Hematopoietic multipotent progenitor cell treated with erythropoietin and hydrocortisone succinate and interleukin-3 and kit ligand, for 15 days (in vitro differentiated cells): ENCODE measurements at places on chromosomes 2 and 18.

DNA sequence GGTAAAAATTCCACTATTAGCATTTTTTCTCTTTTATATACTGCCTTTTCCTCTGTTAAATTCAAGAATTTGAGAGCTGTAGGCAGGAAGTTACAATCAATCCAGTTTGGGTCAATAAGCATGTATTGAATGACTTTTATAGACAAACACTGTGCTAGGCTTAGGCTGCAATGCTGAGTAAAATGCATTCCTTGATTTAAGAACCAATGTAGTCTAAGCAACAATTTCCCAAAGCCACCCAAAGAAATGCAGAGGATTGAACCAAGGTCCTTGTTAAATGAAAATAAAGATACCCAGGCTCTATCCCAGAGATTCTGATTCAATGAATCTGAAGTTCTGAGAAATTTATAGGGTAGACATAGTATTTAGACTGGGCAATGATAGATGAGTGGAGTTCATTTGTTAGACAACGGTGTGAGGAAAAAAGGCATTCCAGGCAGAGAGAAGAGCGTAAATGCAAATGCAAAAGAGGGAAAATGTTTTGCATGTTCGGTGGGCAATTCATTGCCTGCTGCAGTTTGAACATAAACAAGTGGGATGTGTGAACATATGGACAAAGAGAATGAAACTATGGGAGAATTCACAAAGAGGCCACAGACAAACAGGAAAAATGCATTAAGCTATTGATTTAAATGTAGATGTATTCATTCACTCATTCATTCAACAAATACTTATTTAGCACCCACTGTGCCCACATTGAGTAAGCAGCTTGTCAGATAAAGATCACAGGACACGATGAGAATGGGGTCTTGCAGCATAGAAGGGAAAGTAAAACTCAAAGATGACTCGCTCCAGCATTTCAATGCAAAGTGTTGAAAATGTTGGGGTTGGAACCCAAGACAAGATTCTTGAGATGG, 107.1 kb downstream of the EVA1A start:
- no peak for DNase-seq

DNA sequence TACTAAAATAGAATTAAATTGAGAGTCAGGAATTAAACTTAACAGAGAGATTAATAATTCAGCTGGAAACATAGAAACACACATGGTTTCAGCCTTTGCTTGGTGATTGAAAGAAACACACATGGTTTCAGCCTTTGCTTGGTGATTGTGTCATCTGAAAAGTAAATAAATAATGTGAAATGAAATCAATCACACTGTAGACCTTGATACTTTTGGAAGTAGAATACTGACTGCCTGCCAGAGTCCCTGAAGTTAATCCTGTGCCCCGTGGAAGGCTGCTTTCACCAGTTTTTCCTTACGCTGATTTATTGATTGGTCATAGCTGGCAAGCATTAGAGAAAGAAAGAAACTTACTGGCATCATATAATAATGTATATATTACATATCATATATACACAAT, 1252.7 kb upstream of the FAM98A start:
- DNase-seq = no peak

GRCh38 chr2:59046401-59047372, 805.6 kb upstream of the FANCL start:
- no peak for DNase-seq

DNA sequence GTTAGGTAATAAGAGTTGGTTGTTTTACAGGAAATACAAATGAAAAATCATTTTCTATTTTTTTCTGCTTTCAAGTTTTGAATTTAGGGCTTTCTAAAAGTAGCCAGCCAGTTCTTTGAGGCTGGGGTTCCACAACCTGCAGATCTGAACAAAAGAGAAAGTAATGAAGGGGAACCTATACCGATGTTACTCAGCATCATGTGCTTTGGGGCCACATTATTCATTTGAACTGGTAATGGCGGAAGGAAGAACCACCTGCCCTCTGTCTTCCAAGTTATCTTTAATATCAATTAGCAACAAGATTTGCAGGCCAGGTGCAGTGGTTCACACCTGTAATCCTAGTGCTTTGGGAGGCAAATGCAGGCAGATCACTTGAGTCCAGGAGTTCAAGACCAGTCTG, 12.9 kb upstream of the MRO start:
- DNase-seq = no peak

DNA sequence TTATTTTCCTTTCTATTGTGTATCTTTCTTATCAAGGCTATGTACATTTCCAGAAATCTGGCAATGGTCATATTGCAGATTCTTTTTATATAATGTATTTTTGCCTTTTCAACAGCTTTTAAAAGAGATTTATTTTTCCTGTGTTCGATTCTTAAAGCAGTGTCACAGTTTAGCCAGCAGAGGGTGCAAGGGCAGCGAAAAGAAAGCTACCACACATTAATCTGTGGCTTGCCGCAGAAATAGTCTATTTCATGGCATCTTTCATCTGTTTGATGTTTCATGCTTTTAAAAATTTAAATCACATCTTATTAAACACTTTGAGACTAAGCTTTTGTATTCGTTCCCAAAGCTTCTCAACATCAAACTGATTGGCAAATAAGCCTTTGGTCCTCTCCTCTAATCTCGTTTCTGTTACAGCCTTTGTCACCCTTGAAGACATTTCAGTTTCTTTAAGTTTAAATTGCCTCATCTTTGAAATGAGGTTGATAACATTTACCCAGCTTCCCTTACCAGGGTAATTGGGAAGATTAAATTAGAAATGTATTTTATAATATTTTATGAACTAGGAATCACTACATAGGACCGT, 73.3 kb downstream of the PIK3C3 start:
- peak; percentile 43 for DNase-seq

- DNase-seq = no peak
Observed at GRCh38 chr2:47662552-47662951, 120.4 kb upstream of the MSH6 start.

GRCh38 chr2:29640360-29640759, 281.0 kb downstream of the ALK start:
- no peak for DNase-seq

DNA sequence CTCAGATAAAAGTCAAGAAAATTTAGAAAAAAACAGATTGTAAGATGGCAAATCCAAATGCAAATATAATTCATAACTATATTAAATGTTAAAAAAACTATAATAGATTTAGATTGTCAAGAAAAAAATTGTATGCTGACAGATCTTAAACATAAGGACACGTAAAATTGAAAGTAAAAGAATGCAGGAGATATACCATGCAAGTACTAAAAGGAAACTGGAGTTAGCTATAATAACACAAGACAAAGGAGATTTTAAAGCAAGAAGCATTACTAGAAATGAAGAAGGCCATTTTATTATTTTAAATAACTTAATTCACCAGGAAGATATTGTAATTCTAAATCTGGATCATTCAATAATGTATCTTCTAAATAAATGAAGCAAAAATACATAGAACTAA, 48.3 kb downstream of the TTC21B start:
- no peak for DNase-seq
